ENCODE measurements at places on chromosomes 7 and 10.

- no peak overlapping the region for H3K4me3 ChIP-seq
- no peak for DNase-seq
Measured at GRCh38 chr7:155289107-155289506, 8.6 kb upstream of the INSIG1 start.

DNA sequence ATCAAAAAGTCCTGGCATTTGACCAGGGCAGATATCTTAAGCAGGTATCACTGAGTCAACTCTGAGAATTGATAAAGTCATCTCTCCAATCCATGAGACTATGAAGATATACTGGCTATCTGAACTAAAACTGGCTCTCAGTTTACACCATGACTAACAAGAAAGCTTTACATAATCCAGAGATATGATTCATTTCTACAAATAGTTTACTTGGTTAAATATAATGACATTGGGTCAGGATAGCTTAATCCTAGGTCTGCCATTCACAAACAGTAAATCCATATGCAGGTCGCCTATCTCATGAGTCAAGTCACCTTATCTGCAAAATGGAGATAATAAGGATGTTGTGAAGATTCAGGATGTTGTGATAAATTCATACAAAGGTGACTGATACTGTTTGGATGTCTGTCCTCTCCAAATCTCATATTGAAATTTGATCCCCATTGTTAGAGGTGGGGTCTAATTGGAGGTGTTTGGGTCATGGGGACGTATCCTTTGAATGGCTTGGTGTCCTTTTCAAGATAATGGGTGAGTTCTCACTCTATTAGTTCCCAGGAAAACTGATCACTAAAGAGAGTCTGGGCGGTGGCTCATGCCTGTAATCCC, 117.4 kb downstream of the JMJD1C start:
- H3K4me1 ChIP-seq: no peaks in the 10 kb centered on the region
- no peaks in the 10 kb centered on the region for H3K27me3 ChIP-seq

GRCh38 chr10:110081911-110082310, 74.1 kb downstream of the ADD3 start:
- peaks cover 9% of the 10 kb centered on the region for H3K4me1 ChIP-seq
- no peaks in the 10 kb centered on the region for H3K36me3 ChIP-seq
- H3K27ac ChIP-seq: peak overlapping the region; percentile 3
- no peak for DNase-seq

- no peaks in the 10 kb centered on the region for H3K36me3 ChIP-seq
- H3K4me1 ChIP-seq: no peaks in the 10 kb centered on the region
- no peak overlapping the region for H3K27ac ChIP-seq
- no peaks in the 10 kb centered on the region for H3K27me3 ChIP-seq
- no peak for DNase-seq
Measured at GRCh38 chr7:137342265-137342664, 1.3 kb downstream of the PTN start.

DNA sequence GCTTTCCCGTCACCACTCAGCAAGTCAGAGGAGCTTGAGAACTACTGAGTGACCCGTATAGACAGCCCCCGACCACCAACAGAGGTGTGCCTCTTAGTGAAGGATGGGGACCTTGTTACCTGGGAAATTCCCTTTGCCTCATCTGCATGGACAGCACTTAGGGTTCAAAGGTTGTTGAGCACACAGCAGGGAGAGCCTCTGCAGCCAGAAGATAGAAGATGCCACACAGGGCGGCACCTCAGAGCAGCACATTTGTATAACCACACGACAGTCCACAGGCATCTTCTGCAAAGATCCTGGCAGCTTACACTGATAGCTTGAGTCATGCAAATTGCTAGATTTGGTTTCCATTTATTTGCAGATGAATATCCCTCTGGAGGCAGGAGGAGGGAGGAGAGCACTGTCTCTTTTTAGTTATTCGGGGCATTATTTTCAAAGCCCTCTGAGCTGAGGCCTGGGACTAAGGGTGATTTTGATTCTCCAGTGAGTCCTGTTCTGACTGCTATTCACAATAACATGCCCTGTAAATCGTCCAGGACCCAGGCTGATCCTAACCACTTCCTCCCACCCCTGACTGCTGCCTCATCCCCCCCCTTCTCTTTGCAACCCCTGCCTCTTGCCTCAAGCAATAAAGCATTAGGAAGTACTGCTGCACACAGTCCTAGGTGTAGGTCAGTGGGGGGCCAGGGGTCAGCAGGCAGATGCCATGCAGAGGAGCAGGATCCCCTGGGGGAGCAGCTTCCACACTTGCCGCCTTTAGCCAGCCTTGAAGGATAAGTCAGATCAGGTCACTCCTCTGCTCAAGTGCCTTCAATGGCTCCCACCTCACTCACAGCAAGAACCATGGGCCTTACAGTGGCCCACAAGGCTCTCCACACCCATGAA, 24.6 kb upstream of the INMT start:
- no peaks in the 10 kb centered on the region for H3K4me1 ChIP-seq
- no peak overlapping the region for H3K4me3 ChIP-seq
- no peaks in the 10 kb centered on the region for H3K36me3 ChIP-seq
- no peak overlapping the region for H3K27ac ChIP-seq
- DNase-seq: no peak

GRCh38 chr7:16301291-16301690, 120.0 kb downstream of the CRPPA start:
- H3K27ac ChIP-seq: no peak overlapping the region
- DNase-seq: no peak
- H3K4me3 ChIP-seq: no peak overlapping the region
- no peaks in the 10 kb centered on the region for H3K4me1 ChIP-seq
- no peaks in the 10 kb centered on the region for H3K36me3 ChIP-seq

GRCh38 chr10:124725791-124726190, 18.4 kb downstream of the FAM53B start:
- H3K36me3 ChIP-seq: no peaks in the 10 kb centered on the region
- no peak overlapping the region for H3K27ac ChIP-seq
- no peak for DNase-seq
- no peak overlapping the region for H3K4me3 ChIP-seq
- H3K27me3 ChIP-seq: no peaks in the 10 kb centered on the region

- no peak for DNase-seq
- H3K27ac ChIP-seq: no peak overlapping the region
- no peak overlapping the region for H3K4me3 ChIP-seq
Measured at GRCh38 chr7:5478568-5479430, 55.2 kb upstream of the TNRC18 start.

DNA sequence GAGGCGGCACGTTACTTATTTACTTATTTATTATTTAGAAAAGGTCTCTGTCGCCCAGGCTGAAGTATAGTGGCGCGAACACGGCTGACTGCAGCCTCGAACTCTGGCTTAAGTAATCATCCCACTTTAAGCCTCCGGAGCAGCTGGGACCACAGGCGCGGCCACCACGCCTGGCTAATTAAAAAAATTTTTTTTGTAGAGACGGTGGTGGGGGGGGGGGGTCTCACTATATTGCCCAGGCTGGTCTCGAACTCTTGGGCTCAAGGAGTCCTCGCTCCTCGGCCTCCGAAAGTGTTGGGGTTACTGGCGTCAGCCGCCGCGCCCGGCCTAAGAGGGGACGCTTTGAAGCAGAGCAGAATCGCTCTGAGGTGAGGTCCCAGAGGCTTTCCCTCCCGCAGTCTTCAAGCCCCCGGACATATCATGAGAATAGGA, 675 bp upstream of the FRAT2 start:
- no peaks in the 10 kb centered on the region for H3K36me3 ChIP-seq
- H3K27me3 ChIP-seq: no peaks in the 10 kb centered on the region
- DNase-seq: peak; percentile 58
- peak overlapping the region; percentile 72 for H3K27ac ChIP-seq
- peaks cover 8% of the 10 kb centered on the region for H3K4me1 ChIP-seq

DNA sequence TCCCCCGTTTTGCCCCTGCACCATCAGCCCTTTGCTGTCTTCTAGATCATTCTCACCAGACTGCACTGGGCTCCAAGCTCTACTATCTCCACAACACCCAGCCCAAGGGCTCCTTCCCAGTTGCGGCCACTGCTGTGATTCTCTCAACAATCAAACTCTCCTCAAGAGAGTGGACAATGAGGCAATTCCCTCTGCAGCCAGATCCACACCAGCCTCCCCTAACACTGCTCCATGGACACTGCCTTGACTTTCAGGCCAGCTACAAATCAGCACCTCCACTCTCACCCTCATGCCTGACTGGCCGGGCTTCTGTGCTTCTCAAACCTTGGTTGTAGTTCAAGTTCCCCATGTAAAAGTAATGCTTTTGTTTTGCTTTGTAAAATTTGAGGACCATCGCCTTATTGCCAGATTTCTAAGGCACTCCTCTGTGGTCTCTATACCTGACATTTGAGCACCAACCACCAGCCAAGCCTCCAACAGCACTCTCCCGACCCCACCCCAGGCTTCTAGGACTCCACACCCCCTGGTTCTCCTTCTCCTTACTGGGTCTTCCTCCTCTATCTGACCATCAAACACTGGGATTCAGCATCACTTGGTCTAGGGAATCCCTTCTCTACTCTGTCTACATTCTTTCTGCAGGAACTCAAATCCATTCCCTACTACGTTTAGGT, 45.4 kb downstream of the PPIF start:
- H3K4me1 ChIP-seq: peaks cover 19% of the 10 kb centered on the region
- H3K4me3 ChIP-seq: no peak overlapping the region
- no peaks in the 10 kb centered on the region for H3K27me3 ChIP-seq
- no peaks in the 10 kb centered on the region for H3K36me3 ChIP-seq

- no peak overlapping the region for H3K4me3 ChIP-seq
- peaks cover 12% of the 10 kb centered on the region for H3K4me1 ChIP-seq
- DNase-seq: no peak
- no peaks in the 10 kb centered on the region for H3K36me3 ChIP-seq
- peak overlapping the region; percentile 46 for H3K27ac ChIP-seq
- H3K27me3 ChIP-seq: no peaks in the 10 kb centered on the region
Measured at GRCh38 chr7:2662273-2663120, 25.5 kb upstream of the AMZ1 start.

DNA sequence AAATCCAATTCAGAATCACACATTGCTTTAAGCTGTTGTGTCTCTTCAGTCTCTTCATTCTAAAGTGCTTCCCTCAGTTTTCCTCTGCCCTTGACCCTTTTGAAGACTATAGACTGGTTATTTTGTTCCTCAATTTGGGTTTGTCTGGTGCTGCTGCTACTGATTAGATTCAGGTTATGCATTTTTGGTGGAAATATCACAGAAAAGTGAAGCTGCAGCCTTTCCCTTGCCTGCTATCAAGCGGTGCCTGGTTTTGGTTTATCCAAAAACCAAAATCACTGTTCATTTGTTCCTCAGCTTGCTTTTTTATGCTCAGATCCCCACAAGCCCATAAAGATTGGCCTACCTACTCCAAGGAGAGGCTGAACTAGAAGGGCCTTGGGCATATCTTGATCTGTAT, 55.2 kb downstream of the ELMO1 start:
- no peak overlapping the region for H3K4me3 ChIP-seq
- no peaks in the 10 kb centered on the region for H3K27me3 ChIP-seq
- no peak overlapping the region for H3K27ac ChIP-seq
- no peaks in the 10 kb centered on the region for H3K36me3 ChIP-seq

DNA sequence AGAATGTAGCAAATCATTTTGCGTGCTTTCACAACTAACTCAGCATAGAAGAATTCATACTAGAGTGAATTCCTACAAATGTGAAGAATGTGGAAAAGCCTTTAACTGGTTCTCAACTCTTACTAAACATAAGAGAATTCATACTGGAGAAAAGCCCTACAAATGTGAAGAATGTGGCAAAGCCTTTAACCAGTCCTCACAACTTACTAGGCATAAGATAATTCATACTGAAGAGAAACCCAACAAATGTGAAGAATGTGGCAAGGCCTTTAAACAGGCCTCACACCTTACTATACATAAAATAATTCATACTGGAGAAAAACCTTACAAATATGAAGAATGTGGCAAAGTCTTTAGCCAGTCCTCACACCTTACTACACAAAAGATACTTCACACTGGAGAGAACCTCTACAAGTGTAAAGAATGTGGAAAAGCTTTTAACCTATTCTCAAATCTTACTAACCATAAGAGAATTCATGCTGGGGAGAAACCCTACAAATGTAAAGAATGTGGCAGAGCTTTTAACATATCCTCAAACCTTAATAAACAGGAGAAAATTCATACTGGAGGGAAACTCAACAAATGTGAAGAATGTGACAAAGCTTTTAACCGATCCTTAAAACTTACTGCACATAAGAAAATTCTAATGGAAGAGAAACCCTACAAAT, 40.8 kb downstream of the ZNF107 start:
- no peaks in the 10 kb centered on the region for H3K36me3 ChIP-seq
- no peak for DNase-seq
- no peaks in the 10 kb centered on the region for H3K27me3 ChIP-seq
- H3K27ac ChIP-seq: no peak overlapping the region
- no peaks in the 10 kb centered on the region for H3K4me1 ChIP-seq
- H3K4me3 ChIP-seq: no peak overlapping the region

- no peaks in the 10 kb centered on the region for H3K27me3 ChIP-seq
- peaks cover 19% of the 10 kb centered on the region for H3K4me1 ChIP-seq
- DNase-seq: peak; percentile 41
- H3K36me3 ChIP-seq: no peaks in the 10 kb centered on the region
- H3K27ac ChIP-seq: no peak overlapping the region
- H3K4me3 ChIP-seq: no peak overlapping the region
Measured at GRCh38 chr10:77386838-77387237, 250.8 kb downstream of the KCNMA1 start.

DNA sequence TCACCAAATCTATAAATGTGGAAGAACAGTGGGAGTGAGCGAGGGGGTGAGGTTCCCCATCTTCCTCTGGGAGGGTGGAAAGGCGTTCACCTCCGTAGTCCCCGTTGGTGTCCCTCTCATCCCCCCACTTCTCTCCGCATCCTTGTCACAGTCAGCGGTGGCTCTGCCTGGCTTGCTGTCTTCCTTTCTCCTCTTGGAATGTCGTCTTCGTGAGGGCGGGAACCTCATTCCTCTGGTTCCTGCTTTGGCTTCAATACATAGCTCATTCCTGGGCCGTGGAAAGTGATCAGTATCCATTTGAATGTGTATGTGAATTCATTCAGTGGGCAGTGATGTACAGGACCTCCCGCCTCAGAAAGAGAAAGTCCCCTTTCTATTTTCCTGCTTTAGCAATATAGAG, 289.4 kb downstream of the CAMK1D start:
- H3K27me3 ChIP-seq: no peaks in the 10 kb centered on the region
- no peaks in the 10 kb centered on the region for H3K4me1 ChIP-seq
- H3K27ac ChIP-seq: no peak overlapping the region
- no peak overlapping the region for H3K4me3 ChIP-seq

DNA sequence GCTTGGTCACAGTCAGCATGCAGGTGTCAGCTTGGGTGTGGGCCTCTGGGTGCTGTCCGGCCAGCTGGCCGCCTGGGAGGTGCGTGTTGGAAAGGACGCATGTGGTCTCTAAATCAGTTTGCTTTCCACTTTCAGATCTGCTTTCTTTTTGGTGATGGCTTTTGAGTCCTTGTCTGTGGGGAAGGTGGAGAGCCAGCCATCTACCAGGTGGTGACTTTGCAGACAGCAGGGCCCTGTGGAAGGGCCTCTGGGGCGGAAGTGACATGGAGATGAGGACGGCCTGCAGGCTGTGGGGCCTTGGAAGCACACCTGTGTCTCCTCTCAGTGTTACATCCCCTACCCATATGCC, 59.4 kb downstream of the WDR37 start:
- H3K27ac ChIP-seq: no peak overlapping the region
- H3K36me3 ChIP-seq: no peaks in the 10 kb centered on the region
- no peaks in the 10 kb centered on the region for H3K27me3 ChIP-seq
- H3K4me3 ChIP-seq: no peak overlapping the region

GRCh38 chr10:75646218-75646915, 214.9 kb downstream of the LRMDA start:
- H3K27ac ChIP-seq: no peak overlapping the region
- H3K27me3 ChIP-seq: no peaks in the 10 kb centered on the region
- no peaks in the 10 kb centered on the region for H3K36me3 ChIP-seq
- H3K4me1 ChIP-seq: peaks cover 4% of the 10 kb centered on the region
- DNase-seq: no peak

All from ovary (tissue), 10 donors.